Left ventricle myocardium inferior (tissue), 1 donor: ENCODE measurements at places on chromosomes 12 and 14.

DNA sequence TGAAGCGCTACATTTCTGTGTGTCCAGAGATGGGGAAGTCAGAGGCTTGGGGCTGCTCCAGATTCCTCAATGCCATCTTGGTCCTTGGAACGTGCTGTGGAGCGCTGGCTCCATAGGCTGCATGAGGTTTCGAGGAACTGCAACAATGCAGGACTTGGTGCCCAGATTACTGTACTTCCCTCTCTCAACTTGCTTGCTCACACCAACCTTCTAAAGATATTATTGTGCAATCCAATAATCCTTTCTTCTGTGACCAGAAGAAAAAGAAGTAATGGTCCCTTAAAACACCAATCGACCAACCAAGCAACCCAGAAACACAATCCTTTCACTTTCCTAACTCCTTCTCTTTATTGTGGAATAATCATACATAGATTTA lies 3.7 kb downstream of the PRICKLE1 start:
- DNase-seq, result no peak

GRCh38 chr12:68790952-68791234 lies 17.1 kb upstream of the MDM2 start:
- DNase-seq, result no peak

- peak; percentile 13 for DNase-seq
Observed at GRCh38 chr14:104284636-104285507, 146.5 kb downstream of the KIF26A start.

- DNase-seq, result no peak
Observed at GRCh38 chr12:29131539-29131938, 17.5 kb upstream of the FAR2 start.

DNA sequence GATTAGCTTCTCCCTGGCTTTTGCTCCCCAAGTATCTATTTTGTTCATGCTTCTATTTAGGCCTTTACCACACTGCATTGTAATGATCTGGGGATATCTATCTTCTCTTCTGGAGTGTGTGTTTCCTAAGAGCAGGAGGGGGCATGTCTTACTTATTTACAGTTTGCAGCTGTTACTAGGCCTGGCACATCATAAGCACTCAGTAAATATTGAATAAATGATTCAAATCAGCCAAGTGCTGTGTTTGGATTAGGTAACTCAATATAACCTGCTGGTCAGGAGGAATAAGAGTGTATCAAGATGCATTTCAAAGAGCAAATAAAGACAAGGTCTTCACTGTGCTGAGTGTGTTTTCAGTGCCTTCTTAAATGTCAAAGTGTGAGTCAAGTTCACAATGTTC lies 186.1 kb downstream of the FOXG1 start:
- no peak for DNase-seq
